ENCODE measurements at places on chromosomes 7 and 10. TPM values are rescaled to one million over a fixed set of nuclear protein-coding genes. Genes with fewer than 3 reads are reported as not detected.
A peak's percentile ranks its signal among the peaks of the same experiment; 100 is the strongest.

DNA sequence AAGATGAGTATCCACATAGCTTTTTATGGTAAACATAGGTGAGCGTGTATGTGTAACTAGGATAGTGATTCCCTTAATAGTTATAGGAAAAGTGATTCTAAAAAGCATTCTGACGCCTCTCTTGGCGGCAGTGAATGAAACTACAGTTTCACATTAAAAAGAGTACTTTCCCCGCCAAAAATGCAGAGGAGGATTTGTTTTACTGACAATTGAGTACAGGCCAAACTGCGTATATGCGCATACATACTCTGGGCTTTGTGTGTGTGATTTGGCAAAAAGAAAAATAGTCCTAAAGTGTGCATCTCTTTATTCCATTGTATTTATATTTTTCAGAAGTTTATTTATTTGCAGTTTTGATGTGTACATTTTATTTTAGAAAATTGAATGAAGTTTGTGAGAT is 10.3 kb downstream of the CUL1 start:
- DNase-seq, result no peak

GRCh38 chr10:132255489-132256344 is 52.0 kb downstream of the STK32C start:
- DNase-seq, result no peak

DNA sequence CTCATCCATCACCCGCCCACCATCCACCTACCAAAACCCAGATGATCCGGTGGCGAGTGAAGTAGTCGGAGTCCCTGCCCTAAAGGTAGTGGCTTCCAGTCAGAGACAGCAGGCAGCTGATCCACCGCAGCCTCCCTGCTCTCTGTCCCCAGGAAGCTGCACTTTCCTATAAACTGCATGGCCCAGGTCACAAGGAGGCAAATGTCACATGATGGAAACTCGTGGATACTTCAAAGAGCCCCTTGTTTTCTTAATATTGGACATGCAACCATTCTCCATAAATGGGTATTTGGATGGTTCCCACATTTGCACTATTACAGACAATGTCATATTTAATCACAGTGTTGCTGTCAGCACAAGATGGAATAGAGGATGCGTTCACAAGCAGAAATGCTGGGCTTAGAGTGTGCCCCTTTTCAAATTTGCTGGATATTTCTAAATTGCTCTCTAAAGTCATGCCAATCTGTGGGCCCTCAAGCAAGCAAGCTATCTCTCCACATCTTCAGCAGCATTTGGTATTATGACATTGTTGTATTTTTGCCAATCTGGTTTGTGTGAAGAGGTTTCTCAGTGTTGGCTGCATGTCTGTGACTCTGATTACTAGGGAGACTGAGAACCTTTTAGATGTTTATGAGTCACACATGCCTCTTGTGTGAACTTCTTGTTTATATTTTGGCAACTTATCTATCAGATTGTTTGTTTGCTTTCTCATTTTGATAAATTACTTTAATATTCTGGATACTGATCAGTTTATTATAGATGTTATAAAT is 822.0 kb downstream of the TNS3 start:
- DNase-seq, result peak; percentile 13

- no peak for DNase-seq
Observed at GRCh38 chr7:99001482-99002147, 123.3 kb downstream of the TRRAP start.

DNA sequence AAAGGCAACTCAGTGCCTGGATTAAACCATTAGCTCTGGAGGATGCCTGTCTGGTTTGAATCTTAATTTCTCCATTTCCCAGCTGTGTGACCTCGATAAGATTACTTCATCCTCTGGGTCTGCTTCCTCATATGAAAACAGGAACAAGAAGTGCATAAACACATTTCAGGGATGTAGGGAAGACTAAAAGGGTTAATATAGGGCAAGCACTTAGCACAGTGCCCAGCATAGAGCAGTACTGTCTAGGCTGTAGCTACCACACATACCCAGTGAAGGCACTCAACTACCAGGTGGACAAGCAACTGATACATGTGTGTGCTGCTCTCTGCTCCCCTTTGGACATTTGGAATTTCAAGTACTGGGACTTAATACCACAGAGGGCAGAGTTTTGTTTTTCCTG is 85.4 kb downstream of the KCNMA1 start:
- DNase-seq, result no peak

DNA sequence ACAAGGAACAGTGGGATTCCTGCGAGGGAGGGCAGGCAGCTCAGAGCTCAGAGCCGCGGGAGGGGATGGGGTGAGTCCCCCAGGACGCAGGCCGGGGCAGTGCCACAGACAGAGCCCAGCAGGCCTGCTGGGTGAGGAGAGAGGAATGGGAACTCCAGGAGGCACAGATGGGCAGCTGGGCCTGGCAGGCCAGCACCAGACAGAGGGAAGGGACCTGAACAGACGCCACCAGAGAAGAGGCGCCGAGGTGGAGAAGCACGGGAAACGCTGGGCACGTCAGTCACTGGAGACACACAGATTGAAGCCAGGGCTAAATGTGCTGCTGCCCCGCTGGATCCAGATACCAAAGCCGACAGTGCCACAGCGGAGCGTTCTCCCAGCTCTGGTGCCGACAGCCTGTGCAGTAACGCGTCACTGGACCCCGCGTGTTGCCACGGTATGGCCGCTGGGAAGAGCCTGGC is 225.8 kb downstream of the MAD1L1 start:
- no peak for DNase-seq

TSPAN33 gene
- 23.7 TPM for total RNA-seq

CALY gene
- total RNA-seq, result not detected

AUTS2 gene
- not detected for total RNA-seq

TMEM236 gene
- total RNA-seq, result not detected

RPS24 gene
- total RNA-seq, result 9,576 TPM

CHST3 gene
- total RNA-seq, result 17.0 TPM

ITGA8 gene
- not detected for total RNA-seq

Measured in PC-3 (cell line).